T-helper 9 cell (primary cell): ENCODE measurements at places on chromosomes 2 and 18.

DNA sequence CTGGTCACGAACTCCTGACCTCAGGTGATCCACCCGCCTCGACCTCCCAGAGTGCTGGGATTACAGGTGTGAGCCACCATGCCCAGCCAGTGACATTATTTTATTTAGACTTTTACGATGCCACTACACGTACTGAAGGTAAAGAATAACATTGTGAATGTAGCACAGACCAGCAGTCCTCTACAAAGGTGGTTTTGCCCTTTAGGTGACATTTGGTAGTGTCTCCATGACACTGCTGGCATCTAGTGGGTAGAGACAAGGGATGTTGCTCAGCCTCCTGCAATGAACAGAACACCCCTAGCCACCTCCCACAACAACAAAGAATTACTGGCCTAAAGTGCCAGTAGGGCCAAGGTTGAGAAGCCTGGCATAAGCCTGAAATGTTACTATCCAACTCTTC, 69.5 kb downstream of the MYOM1 start:
- DNase-seq, result no peak

DNA sequence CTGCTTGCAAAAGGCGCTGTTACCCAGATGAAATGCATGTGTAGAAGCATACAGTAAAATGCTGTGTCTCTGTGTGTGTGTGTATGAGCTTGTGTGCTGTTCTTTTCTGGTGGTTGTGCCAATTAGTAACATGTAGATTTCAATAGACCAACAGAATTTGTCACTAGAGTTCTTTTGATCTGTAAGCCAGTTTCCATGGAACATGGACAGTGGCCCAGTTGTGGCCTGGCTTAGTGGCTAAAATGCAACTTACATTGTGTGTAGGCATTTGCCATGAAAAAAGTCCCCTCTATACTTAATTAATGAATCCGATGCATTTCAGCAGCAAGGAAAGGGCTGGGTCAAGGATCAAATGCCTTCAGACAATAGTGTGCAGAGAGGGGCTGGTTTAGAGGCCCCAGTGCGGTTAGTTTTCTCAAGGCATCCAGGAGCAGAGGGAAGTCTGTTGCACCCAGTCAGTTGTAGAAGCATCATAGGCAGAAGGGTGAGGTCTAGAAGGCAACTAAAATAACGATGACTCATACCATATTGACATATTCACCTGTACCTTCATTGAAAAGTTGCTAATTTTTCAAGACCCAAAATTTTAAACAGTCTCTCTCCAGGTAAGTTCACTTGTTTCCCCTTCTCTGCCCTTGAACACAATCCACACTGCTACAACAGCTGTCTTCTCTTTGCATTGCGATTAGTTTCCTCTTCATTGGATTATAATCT, 366.9 kb upstream of the SPRED2 start:
- DNase-seq, result no peak

- DNase-seq, result no peak
Measured at GRCh38 chr2:44189104-44189503, 20.4 kb downstream of the PPM1B start.

GRCh38 chr2:215019521-215020145, 118.8 kb downstream of the ABCA12 start:
- no peak for DNase-seq

DNA sequence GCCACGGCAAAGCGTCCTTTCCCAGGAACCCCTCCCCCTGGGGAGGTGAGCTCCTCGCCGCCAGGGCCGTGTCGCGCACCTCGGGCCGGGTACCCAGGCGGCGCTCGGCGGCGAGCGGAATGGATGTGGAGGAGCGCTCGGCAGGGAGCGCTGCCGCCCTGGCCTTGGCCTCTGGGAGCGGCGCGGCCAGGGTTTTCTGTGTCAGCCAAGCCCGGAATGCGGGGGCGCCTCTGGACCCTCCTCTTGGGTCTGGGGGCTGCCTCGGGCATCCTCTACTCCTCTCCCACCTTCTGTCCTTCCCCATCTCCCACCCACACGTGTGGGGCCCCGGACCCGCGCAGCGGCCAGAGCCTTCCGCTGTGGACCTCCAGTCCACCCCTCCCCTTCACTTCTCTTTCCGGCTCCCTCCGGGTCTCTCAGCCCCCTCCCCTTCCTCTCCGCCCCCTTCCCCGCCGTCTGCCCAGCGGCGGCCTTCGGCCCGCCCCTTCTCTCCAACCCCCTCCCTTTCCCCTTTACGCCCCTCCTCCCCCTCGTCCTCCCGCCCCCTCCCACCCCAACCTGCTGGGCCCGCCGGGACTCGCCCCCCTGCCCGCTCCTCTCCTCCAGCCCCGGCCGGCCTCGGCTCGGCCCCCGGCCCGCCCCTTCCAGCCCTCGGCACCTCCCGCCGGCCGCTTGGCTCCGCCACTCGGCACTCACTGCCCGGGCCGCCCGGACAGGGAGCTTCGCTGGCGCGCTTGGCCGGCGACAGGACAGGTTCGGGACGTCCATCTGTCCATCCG, at the start of gene MERTK:
TSS of gene MERTK (plus strand) at position 684 of the 779 bp plus-strand sequence. CDS start 129 bp downstream, outside the sequence.
- DNase-seq, result peak; percentile 31

DNA sequence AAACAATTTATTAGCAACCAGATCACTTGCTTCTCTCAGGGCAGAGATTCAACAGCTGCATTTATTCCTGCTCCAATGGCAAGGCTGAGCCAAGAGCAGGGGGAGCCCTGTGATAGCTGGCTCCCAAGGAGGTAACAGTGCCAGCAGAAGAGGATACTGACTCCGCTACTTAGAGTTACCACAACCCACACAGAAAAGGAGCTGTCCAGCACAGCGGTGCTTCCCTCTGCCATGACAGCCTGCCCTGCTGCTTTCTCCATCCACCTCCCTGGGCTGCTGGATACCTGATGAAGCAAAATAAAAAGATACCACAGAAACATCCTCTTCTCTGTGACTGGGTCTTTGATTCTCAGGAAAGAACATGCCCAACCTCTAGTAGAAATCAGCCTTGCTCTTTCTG, 467.2 kb downstream of the LRRTM4 start:
- no peak for DNase-seq
